NCI-H1092 (cell line): ENCODE measurements at places on chromosomes 12 and 14.

DNA sequence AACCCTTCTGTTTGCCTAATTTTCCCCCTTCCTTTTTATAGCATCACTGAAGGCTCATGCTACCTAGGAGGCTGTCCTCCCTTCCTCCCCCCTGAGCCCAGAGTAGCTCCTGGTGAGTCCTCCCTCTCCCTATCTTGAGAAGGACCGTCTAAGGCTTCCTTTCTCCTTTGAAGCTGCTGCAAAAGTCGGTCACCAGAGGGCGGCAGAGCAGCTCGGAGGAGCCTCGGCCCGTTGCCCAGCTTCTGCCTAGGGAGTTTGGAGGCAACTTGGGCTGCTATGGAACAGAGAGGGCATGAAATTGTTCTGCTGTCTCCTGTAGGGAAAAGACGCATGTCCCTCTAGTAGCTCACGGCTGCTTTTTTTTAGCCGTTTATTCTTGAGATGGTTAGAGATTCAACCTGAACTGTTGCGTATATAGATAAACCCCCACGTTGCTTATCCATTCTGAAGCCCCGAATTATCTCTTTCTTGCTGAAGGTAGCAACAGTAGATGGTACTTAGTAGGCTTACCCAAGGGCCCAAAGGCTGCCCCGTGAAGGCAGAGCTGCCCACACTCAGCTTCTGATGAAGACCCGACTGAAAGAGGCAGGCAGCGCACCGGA is 5.7 kb downstream of the WNT5B start:
- peak; percentile 68 for DNase-seq

DNA sequence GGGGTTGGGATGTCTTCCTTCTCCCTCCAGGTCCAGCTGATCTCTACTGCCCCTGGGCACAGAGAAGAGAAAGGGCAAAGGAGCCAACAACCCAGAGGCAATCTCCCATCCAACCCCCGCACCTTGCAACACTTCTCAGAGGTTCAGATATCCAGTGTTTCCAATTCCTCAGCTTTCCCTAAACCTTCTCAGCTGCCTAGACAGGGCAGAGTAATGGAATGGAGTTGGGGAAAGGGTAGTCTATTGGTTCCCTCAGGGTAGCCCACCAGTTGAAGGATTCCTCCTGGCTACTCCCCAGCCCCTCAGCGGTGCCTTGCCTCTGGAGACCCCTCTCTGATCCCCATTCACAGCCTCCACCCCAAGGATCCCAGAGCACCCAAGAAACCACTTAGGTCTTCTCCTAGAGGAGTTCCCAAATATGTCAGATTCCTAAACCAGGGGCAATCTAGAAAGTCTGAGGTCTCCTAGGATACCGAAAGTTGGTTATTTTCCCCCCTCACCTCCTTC is 537 bp downstream of the NFE2 start:
- DNase-seq = no peak

GRCh38 chr14:99964979-99965378 is 100.2 kb upstream of the EVL start:
- DNase-seq = no peak

DNA sequence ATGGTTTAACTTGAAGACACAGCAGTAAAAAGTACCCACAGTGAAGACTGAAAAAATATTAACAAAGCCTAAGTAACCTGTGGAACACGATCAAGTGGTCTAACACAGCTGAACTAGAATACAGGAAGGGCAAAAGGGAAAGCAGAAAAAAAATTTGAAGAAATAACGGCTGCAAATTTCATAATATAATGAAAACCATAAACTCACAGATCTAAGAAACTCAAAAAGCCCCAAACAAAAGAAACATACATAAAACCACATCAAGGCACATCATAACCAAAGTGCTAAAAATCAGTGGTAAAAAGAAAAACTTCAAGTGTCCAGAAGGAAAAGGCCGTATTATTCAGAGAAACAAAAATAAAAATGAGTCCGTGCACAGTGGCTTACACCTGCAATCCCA is 30.9 kb downstream of the SPPL3 start:
- DNase-seq = no peak

DNA sequence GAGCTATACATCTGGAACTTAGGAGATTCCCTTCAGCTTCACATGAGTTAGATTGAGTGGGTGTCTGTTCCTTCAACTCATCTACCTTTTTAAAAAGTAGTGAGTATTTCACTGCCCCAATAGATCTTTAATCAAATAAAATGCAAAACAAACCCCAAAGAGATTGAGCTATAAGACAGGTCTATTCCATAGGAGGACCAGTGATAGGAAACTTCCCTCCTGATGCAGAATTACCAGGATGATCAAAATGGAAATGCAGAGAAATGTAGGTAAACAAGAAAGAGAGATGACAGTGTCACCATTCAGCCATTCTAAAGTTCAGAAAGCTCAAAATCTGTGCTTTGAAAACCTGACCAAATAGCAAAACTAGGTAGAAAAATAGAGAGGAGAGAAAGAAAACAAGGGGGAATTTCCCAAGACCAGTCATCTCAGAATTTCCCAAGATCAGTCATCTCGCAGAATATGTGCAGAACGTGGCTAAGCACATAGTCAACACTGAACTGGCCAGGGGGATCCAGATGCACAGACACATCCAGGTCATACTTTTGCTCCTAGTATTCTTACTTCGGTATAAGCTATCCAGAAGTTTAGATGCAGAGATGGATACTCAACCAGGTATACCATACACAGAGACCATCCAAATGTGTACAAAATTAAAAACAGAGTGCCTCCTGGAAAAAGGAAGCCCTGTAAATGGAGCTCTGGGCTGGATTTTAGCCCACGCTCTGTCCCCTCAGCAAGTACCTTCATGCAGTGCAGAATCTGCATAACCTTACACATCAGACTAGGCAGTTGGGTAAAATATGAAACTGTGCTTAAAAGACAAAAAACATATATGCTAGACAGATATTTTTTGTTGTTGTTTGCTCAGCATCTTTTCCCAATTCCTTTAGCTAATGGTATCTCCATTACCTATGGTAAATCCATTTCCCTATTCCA is 27.4 kb downstream of the SLC41A2 start:
- no peak for DNase-seq

GRCh38 chr12:1073652-1074051 is 82.6 kb downstream of the ERC1 start:
- no peak for DNase-seq

- DNase-seq = no peak
Measured at GRCh38 chr14:20597108-20597507, 5.9 kb upstream of the RNASE12 start.

DNA sequence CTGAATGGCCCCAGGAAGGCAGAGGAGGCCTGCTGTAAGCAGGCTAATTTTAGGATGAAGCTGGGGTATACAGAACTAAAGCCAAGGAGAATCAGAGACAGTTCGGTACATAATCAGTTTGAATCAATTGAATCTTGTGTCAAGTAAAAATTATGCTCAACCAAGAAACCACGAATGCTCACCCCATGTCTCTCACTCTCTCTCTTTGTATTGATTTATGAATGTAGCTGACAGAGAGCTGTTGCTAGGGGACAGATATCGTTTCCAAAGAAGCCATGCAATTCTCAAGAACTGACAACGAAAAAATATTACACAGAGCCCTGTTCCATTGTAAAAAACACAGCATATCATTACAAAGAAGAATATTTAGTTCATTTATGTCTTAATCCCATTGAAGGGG is 151.1 kb upstream of the PKP2 start:
- DNase-seq = no peak

DNA sequence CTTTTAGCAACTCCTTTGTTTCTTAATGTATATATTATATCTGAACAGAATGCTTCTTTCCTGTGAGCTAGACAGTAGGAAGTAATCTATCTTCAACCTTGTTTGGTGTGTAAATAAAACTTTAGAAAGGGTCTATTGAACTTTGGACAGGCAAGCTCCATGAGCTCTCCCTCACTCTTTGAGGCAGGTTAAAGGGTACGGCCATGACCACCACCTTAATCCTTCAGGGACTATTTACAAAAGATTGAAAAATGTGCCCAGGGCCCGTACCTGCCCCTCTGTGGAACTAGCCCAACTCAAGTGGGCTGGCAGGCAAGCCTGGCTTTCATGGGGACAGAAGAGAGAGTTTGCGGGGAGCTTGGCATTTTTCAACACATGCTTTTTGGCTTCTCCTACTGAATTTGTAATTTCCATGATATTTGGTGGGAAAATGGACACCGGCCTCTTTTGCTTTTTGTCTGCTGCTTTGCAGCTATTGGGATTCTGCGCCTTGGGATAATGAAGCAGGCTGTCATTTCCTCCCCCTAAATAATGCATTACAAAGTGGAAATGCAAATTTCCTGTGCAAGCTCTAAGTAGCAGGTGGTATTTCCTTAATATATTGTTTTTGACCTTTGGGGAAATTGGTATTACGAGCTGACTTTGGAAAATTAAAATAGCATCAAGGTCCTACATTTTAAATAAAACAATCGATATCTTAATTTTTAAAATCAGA is 106.0 kb downstream of the HMGA2 start:
- no peak for DNase-seq

GRCh38 chr14:58875613-58876012 is 237.9 kb downstream of the DACT1 start:
- no peak for DNase-seq

- no peak for DNase-seq
Measured at GRCh38 chr14:91349481-91350074, 68.0 kb downstream of the CCDC88C start.

- no peak for DNase-seq
Measured at GRCh38 chr14:37972941-37973887, 234.5 kb upstream of the SSTR1 start.

DNA sequence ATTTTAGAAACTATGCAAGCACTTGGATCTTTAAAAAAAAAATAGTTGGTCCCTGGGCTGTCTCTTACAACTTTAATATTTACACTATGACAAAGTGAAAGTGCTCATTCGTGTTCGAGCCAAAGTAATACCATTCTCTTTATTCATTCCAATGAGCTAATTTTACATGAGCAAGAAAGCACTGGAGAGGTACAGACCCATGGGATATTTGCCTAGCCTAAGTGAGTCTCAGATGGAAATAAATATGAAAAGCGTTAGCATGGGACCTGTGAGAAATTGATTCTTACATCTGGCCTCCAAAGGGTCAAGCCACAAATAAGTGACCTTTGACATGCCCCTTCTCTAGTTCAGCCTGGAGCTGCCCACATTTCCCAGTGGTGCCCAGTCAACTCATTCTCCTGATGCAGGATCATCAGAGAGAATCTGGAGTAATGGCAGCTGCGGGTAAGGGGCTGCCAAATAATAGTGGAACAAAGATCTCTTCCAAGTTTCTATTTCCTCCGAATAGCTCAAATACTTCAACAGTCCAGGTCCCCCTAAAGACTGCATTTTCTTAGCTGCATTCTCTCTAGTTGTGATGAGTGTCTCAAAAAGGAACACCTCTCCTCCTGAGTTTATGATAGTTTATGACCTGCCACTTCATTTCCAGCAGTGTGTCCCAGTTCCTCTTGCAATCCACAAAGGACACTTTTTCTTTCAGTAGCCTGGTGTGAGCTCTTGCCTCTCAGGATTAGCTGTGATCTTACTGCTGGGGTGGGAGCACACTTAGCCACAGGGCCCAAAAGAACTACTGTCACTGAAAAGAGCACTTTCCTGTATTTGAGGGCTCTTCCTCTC is 208.2 kb downstream of the DAD1 start:
- DNase-seq = no peak

DNA sequence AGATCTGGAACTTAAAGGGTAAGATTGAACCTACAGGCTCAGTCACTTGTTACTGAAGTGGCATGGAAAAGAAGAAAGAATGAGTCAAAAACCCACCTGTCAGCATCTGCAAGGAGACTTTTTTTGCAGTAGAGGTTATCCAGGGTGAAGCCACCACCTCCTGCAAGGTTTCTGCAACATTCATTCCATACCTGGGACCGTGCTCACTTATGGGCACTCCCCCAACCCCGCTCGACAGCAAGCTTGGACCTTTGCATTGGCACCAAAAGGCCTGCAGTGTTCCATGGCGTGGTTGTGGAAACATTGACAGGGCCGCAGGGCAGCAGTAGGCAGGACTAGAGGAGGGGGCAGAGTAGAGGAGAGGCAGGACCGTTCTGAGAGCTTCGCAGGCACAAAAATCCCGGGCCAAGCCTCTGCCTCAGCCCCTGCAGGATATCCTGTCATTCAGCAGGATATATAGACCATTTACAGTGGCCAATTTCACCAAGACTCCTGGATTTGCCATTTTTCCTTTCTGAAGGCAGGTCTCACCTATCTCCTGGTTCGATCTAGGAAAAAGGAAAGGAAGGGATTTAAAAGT is at the start of gene STAB2:
Gene STAB2, plus strand, starts transcription at position 483 of the 580 bp plus-strand sequence. CDS start 204 bp downstream, outside the sequence.
- no peak for DNase-seq

DNA sequence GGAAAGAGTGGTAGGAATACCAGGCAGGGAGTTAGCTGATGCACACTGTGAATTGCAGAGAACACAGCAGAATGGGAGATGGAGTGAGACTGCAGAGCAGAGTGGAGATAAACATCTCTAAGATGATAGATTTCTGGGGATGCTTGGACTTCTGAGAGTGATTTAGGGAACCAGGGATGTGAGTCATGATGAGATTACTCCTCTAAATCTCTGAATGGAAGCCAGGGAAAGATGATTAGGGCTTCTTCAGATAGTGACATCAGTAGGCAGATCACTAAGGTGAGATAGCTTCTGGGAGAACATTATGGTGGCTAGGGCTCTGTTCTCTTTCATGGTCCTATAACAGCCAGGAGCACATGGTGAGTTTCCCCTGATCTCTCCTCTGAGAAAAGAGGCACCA is 501.5 kb upstream of the USP15 start:
- no peak for DNase-seq

DNA sequence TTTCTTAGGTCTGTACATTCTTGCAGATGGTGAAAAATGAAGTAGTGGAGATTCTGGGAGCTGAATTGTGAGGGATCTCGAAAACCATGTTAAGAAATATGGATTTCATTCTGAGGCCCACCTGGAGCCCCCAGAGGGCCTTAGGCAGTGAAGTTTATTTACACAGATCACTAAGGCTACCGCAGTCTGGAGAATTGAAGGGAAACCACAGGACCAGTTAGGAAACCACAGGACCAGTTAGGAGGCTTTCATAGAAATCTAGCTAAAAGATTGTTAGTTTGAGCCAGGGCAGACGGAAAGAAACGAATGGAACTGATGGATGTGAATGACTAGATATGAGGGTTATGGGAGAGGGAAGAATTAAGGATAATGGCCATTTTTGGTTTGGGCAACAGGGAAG is 7.2 kb downstream of the CBLN3 start:
- DNase-seq = no peak

- no peak for DNase-seq
Measured at GRCh38 chr12:11623382-11623781, 26.1 kb upstream of the ETV6 start.

GRCh38 chr14:92254786-92255185 is 68.2 kb upstream of the SLC24A4 start:
- no peak for DNase-seq

DNA sequence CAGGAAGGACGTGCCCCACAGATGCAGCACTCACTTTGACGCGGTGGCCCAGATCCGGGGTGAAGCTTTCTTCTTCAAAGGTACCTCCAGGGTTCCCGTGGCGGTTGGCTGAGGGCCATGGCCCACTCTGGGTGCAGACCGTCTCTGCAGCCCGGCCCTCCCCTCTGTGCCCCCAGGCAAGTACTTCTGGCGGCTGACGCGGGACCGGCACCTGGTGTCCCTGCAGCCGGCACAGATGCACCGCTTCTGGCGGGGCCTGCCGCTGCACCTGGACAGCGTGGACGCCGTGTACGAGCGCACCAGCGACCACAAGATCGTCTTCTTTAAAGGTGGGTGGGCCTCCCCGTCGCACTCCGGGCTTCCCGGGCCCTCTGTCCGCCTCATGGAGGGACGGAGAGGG is 16.9 kb downstream of the MMP17 start:
- no peak for DNase-seq
